ENCODE measurements at places on chromosomes 2 and 18.

DNA sequence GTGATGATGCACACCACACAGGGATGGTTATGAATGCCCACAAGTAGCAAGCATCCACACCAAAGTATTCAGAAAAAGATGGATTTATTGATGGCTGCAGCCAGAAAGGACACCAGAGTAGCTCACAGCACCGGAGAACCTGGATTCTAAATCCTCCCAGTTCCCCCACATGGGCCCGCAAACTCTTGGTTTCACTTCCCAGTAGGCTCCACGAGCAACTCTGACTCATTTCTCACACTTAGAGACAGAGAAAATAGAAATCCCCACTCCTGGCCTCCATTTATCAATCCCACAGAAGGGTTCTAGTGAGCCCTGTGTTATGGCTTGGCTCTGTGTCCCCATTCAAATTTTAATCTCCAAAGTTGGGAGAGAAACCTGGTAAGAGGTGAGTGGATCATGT is 426.7 kb upstream of the MYT1L start:
- H3K36me3 ChIP-seq: no peaks in the 10 kb centered on the region
- no peak overlapping the region for H3K27ac ChIP-seq
- no peak for DNase-seq
- H3K4me3 ChIP-seq: no peak overlapping the region

DNA sequence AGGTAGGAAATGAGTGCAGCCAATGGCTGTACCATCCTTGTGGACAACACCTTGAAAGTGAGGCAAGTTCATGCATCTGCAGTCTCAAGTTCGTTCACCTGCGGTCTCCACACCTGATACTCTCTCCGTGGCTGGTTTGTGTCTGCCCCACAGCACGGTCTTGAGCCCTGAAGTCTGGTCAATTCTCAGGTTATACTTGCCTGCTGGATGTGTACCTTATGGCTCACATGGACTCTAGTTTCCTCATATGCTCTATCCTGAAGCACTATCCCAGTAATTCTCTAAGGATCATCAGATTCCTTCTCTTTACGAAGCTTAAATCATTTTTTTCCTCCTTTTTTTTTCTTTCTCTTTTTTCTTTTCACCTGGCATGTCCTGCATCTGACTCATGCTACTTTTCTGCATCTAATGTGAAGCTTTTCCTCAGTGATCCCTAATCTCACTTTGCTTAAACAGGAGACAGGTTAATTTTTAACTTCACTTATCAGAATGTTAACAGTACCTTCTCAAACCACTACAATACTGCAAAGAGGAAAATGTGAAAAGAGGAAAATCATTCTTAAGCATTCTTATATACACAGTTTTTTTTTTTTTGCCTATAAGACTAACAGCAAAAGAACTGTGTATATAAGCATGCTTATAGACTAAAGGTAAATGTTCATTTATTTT is 511.2 kb downstream of the SOX11 start:
- H3K4me1 ChIP-seq: no peaks in the 10 kb centered on the region
- no peaks in the 10 kb centered on the region for H3K27me3 ChIP-seq
- no peak overlapping the region for H3K4me3 ChIP-seq
- DNase-seq: no peak
- no peaks in the 10 kb centered on the region for H3K36me3 ChIP-seq

GRCh38 chr2:101354420-101355311 is 32.6 kb downstream of the CREG2 start:
- H3K4me1 ChIP-seq: no peaks in the 10 kb centered on the region
- DNase-seq: no peak
- no peaks in the 10 kb centered on the region for H3K27me3 ChIP-seq
- no peak overlapping the region for H3K27ac ChIP-seq
- H3K36me3 ChIP-seq: no peaks in the 10 kb centered on the region
- H3K4me3 ChIP-seq: no peak overlapping the region

DNA sequence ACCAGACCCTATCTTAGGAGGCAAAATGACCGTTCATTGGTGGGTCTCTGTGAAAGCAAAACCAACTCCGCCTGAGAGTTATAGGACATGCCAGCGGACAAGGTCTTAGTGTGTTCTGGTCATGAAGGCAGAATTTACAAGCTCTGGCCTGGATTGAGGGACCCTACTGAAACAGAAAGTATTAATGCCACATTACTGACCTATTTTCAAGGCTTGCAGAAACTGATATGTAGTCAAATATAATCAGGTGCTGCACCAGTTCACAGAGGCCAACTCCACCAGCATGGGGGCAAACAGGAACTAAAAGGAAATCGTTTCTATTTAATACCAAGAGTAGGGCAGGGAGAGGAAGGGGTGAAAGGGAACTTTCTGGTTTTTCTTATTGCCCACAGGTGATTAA is 19.7 kb downstream of the TYMS start:
- H3K36me3 ChIP-seq: peaks cover 13% of the 10 kb centered on the region
- no peak overlapping the region for H3K27ac ChIP-seq
- H3K4me3 ChIP-seq: no peak overlapping the region
- peaks cover 8% of the 10 kb centered on the region for H3K4me1 ChIP-seq
- no peaks in the 10 kb centered on the region for H3K27me3 ChIP-seq

GRCh38 chr2:27370816-27371620 is 602 bp downstream of the SNX17 start:
- H3K27me3 ChIP-seq: no peaks in the 10 kb centered on the region
- H3K36me3 ChIP-seq: peaks cover 58% of the 10 kb centered on the region
- H3K27ac ChIP-seq: peak overlapping the region; percentile 87

- H3K36me3 ChIP-seq: no peaks in the 10 kb centered on the region
- no peak overlapping the region for H3K4me3 ChIP-seq
- H3K4me1 ChIP-seq: peaks cover 17% of the 10 kb centered on the region
- no peak overlapping the region for H3K27ac ChIP-seq
These were observed 92.4 kb downstream of the CABLES1 start for GRCh38 chr18:23227726-23228070.

GRCh38 chr2:83991992-83992391 is 467.1 kb downstream of the SUCLG1 start:
- H3K27ac ChIP-seq: no peak overlapping the region
- H3K36me3 ChIP-seq: no peaks in the 10 kb centered on the region
- no peak for DNase-seq
- H3K27me3 ChIP-seq: no peaks in the 10 kb centered on the region
- H3K4me1 ChIP-seq: no peaks in the 10 kb centered on the region
- no peak overlapping the region for H3K4me3 ChIP-seq

- no peaks in the 10 kb centered on the region for H3K4me1 ChIP-seq
- no peak overlapping the region for H3K4me3 ChIP-seq
- no peak overlapping the region for H3K27ac ChIP-seq
- no peaks in the 10 kb centered on the region for H3K36me3 ChIP-seq
These were observed 48.4 kb downstream of the DTNA start for GRCh38 chr18:34758378-34758948.

GRCh38 chr2:40028792-40029488 is 249.9 kb upstream of the THUMPD2 start:
- DNase-seq: no peak
- H3K27ac ChIP-seq: no peak overlapping the region
- no peaks in the 10 kb centered on the region for H3K36me3 ChIP-seq
- no peaks in the 10 kb centered on the region for H3K27me3 ChIP-seq

DNA sequence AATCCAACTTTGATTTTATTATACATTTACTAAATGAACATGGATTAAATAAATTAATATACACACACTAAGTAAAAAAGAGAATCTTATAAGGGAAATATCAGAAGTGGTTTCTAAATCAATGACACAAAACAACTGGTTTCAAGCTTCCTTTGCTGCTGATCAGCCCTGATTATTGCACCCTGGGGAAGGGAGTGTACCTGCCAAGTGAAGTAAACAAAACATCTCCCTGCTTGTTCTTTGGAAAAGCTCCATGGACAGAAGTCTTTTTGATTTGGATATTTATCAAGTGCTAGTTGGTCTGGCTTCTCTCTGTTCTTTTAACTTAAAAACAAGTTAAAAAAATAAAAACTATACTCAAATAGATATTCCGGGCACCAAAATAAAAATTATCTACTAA is 190.1 kb downstream of the PDE11A start:
- no peak overlapping the region for H3K27ac ChIP-seq
- no peaks in the 10 kb centered on the region for H3K27me3 ChIP-seq
- DNase-seq: no peak
- H3K4me3 ChIP-seq: no peak overlapping the region
- H3K4me1 ChIP-seq: no peaks in the 10 kb centered on the region
- H3K36me3 ChIP-seq: no peaks in the 10 kb centered on the region

DNA sequence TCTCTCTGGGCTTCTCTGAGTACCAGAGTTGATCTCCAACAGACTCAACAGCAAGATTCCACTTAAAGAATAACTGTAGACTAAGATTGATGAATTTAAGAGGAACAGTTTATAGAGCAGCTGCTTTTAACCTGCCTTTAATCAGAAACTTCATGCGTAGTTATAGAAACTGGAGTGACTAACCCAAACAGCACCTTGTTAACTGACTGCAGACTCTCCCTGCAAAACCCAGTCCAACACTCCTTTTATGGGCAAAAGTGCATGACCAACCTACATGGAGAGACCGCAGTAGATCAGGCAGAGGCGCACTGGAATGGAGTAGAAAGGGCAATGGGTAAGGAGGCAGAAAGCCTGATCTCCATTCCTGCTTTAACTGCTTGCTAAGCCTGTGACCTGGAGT is 110.6 kb downstream of the NRP2 start:
- no peaks in the 10 kb centered on the region for H3K36me3 ChIP-seq
- no peaks in the 10 kb centered on the region for H3K27me3 ChIP-seq
- no peak overlapping the region for H3K27ac ChIP-seq
- no peak for DNase-seq

- H3K27ac ChIP-seq: no peak overlapping the region
- H3K27me3 ChIP-seq: no peaks in the 10 kb centered on the region
- H3K4me3 ChIP-seq: no peak overlapping the region
These were observed 42.4 kb downstream of the RBBP8 start for GRCh38 chr18:22975508-22975907.

GRCh38 chr2:204373942-204374341 is 171.3 kb upstream of the PARD3B start:
- no peaks in the 10 kb centered on the region for H3K4me1 ChIP-seq
- H3K27me3 ChIP-seq: no peaks in the 10 kb centered on the region
- H3K27ac ChIP-seq: no peak overlapping the region

DNA sequence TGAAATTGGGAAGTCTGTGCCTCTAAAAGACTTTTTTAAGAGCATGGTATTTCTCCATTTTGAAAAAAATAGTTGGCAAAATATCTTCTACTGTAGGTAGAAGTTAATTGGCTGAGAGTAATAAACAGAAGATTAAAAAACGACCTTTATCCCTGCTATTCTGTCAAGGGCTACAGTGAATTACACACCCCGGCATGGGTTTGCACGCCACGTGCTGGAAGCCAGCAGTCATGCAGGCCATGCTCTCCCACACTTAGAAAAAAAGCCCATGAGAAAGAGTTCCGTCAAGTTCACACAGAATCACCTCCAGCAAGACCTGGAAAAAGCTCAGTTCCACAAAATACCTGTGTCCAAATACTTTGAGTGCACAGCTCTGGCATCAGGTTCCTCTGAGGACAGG is 26.8 kb downstream of the FAM110C start:
- H3K4me1 ChIP-seq: peaks cover 11% of the 10 kb centered on the region
- no peak overlapping the region for H3K4me3 ChIP-seq
- peaks cover 3% of the 10 kb centered on the region for H3K27me3 ChIP-seq
- DNase-seq: no peak
- no peaks in the 10 kb centered on the region for H3K36me3 ChIP-seq
- no peak overlapping the region for H3K27ac ChIP-seq

DNA sequence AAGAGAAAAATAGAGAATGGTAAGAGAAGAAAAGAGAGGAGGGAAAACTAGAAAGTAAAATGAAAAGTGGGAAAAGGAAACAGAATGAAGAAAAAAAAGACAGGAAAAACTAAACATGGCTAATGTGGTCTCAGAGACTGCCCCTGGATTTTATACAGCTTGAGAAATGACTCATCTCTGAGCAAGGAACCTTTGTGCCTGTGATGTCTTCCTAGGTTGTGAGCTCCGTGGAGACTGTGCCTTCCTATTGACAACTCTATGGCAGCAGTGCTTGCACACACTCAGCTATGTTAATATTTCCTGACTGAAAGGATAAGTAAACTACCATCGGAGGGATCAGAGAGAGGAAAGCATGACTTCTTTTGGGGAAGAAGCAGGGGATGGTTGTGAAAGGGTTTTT is 203.8 kb downstream of the RDH14 start:
- no peak overlapping the region for H3K27ac ChIP-seq
- DNase-seq: no peak
- H3K36me3 ChIP-seq: no peaks in the 10 kb centered on the region
- H3K27me3 ChIP-seq: no peaks in the 10 kb centered on the region
- H3K4me1 ChIP-seq: no peaks in the 10 kb centered on the region

GRCh38 chr18:2293109-2293839 is 278.0 kb downstream of the METTL4 start:
- no peaks in the 10 kb centered on the region for H3K36me3 ChIP-seq
- H3K27me3 ChIP-seq: no peaks in the 10 kb centered on the region
- DNase-seq: no peak
- H3K4me3 ChIP-seq: no peak overlapping the region
- H3K4me1 ChIP-seq: no peaks in the 10 kb centered on the region

DNA sequence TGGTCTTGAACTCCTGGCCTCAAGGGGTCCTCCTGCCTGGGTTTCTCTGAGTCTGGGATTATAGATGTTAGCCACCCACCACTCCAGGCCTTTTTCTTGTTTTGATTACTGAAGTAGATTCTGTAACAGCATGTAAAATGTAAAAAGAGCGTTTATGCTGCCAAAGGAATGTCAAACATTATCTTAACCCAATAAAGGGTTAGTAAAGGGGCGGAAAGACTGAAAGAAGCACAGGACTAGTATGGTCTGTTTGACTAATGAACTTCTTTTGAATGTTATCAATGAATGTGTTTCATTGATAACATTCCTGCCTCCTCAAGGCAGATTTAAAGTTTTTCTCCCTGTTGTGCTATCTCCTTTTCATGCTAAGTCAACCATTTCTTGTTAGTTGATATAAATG is 29.4 kb downstream of the GPD2 start:
- H3K4me1 ChIP-seq: no peaks in the 10 kb centered on the region
- DNase-seq: no peak
- no peaks in the 10 kb centered on the region for H3K36me3 ChIP-seq
- no peak overlapping the region for H3K27ac ChIP-seq

DNA sequence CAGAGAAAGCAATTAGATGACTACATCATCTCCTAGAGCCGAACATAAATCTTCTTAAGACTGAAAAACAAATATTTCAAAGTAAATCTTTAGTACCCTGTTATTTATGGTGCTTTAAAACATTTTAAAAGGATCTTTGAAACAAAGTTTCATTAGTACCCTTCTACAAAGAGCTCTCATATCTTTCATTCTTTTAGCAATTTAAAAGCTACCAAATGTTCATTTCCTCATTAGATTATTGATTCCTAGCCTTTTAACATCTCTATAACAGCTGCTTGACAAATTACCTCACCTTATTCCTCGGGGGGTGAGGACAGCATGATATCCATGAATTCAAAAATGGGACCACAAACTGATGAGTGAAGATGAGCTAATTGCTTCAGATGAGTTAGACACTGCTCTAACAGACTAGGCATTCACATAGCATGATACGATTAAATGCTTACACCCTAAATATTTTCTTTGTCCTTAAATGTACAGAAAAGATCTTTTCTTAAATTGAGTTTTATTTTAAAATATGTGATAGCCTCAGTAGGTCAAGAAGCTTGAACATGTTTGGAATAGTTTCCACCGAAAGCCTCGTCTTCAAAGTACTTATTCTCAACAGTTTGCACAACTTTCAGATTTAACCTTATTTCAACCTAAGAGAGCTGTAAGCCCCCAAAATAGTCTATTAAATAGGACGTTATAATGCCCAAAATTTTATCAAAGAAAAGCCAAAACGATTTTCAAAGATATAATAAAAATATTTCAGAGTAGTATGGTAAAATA is 2.1 kb downstream of the ATAD2B start:
- H3K4me1 ChIP-seq: peaks cover 39% of the 10 kb centered on the region
- H3K4me3 ChIP-seq: no peak overlapping the region
- H3K27ac ChIP-seq: peak overlapping the region; percentile 98
- no peaks in the 10 kb centered on the region for H3K36me3 ChIP-seq
- DNase-seq: no peak

All from CD8-positive, alpha-beta memory T cell (primary cell).